ENCODE measurements at places on chromosomes 4 and X.

- no peak for DNase-seq
These were observed 47.6 kb downstream of the CNOT6L start for GRCh38 chr4:77771566-77771965.

DNA sequence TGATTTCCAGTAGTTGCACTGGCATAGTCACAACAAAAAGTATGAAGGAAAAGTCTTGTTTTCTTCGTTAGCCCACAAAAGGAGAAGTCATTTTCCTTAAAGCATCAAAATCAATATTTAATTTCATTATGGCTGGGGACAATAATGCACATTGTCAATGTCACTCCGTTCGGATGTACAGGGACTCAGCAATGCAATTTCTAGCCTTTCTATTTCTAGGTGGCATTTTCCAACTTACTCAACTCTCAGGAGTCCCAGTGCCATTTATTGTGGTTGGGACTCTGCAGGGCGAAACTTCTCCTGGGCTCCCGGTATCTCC lies 99.6 kb downstream of the CEP135 start:
- DNase-seq, result no peak

DNA sequence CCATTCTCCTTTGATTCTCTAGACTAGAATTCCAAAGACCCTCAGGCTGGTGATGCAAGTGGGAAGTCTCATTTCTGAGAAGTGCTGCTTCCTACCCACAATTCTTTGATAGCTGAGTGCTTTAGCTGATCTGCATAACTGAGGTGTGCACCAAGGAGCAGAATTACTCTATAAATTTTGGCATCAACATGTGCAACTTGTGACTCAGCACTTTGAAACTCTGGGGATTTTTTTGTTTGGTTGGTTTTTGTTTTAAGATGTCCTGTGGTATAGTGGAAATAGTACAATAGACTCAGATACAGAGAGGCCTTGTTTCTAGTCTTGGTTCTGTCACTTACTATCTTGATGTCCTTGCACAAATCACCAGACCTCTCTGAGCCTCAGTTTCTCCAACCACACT lies 148.4 kb downstream of the AR start:
- no peak for DNase-seq

GRCh38 chr4:87011340-87012034 lies 76.7 kb downstream of the AFF1 start:
- DNase-seq, result no peak

Data from GM13977 (cell line).